ENCODE measurements at places on chromosomes 3 and 15.

DNA sequence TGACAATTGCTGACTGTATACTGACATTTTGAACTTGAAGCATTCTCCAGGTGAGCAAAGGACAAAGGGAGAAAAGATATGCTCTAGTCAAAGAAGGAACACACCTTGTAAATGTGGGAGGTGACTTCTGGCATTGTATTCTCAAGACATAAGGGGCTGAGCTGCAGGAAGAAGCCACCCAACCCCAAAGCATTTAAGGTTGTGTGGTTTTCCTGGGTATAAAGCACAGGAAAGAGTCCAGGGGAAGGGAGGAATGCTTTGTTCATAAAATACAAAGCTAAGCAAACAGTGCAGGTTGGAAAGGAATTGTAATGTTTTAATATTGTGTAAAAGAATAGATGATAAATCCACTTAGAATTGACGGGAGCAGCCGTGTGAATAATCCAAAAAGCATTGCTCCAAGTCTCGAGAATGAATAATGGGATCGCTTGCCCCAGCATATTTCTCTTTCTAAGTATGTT is 102.4 kb upstream of the LRIG1 start:
- no peak for DNase-seq

DNA sequence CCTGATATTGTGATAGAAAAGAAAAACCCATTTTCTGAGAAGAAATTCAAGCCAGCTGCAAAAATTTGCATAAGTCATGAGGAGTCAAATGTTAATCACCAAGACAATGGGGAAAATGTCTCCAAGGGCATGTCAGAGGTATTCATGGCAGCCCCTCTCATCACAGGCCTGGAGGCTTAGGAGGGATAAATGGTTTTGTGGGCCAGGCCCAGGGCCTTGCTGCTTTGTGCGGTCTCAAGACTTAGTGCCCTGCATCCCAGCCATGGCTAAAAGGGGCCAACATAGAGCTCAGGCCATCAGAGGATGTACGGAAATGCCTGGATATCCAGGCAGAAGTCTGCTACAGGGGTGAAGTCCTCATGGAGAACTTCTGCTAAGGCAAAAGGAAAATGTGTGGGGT is 631.1 kb downstream of the NLGN1 start:
- no peak for DNase-seq

DNA sequence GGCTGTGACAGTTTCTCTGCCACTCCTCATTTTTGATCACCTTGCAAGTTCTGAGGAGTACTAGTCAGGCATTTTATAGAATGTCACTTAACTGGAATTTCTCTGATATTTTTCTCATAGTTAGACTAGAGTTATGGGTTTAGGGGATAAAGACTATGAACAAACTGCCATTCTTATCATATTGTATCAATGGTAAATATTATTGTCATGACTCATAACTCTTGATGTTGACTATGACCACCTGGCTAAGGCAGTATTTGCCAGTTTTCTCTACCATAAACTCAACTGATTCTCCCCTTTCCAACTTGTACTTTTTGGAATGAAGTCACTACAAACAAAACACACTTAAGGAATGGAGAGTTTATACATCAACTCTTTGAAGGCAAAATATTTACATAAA is 22.7 kb upstream of the OR5K1 start:
- DNase-seq, result no peak

- DNase-seq, result no peak
Observed at GRCh38 chr3:141860766-141861513, 15.5 kb upstream of the ATP1B3 start.
